ENCODE measurements at places on chromosomes 16 and 17.

DNA sequence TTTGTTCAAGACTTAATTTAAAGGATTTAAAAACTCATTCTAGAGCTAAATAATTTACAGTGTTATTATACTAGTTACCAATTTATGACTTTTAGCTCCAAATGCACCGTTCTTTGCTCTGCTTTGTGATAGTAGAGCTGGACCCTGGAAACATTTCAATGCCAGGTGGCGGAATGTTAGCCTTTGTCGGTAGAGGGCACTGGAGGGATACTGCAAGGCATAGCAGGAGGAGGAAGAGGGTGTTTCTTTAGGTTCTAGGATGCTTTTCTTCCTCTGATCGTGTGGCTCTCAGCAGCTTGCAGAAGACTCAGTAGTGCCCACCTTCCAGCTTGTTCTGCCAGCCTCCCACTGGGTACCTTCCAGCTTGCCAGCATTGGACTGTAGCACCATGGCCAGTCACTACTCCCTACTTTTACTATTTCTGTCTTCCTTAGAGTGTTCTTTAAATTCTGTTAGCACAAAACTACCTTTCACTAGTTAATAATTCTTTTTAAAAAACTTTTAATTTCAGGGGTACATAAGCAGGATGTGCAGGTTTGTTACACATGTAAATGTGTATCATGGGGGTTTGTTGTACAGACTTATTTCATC, 325.3 kb downstream of the UTP18 start:
- DNase-seq, result no peak

- DNase-seq, result no peak
Measured at GRCh38 chr17:76840884-76841775, 27.1 kb upstream of the MGAT5B start.

DNA sequence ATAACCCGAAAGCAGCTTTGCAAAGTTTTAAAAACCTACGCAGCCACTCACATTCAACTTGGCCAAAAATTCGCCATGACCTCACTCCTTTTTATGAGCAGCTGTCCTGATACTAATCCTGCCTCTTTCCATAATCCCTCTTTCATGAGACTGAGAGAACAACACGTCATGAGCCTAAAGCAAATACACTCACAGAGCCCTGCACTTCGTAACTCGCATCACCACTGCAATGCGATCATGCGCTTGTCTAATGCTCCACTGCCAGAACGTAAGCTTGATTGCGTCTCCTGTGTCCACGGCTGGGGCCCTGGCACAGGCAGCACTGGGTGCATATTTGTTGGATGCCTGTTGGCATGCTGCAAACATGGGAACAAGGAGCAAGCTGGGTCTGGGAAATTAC, 36.2 kb downstream of the CDRT4 start:
- DNase-seq, result no peak

GRCh38 chr17:79644617-79645016, 33.8 kb upstream of the RBFOX3 start:
- no peak for DNase-seq

- DNase-seq, result no peak
Measured at GRCh38 chr16:71526111-71526631, at the start of gene CHST4. CHST4 (plus strand) TSS chr16:71526426; CDS start chr16:71536678, 10,252 bp downstream.

- DNase-seq, result no peak
Measured at GRCh38 chr16:66431760-66432159, 4.7 kb downstream of the BEAN1 start.

GRCh38 chr17:39026980-39027451, 59.8 kb upstream of the FBXO47 start:
- no peak for DNase-seq

DNA sequence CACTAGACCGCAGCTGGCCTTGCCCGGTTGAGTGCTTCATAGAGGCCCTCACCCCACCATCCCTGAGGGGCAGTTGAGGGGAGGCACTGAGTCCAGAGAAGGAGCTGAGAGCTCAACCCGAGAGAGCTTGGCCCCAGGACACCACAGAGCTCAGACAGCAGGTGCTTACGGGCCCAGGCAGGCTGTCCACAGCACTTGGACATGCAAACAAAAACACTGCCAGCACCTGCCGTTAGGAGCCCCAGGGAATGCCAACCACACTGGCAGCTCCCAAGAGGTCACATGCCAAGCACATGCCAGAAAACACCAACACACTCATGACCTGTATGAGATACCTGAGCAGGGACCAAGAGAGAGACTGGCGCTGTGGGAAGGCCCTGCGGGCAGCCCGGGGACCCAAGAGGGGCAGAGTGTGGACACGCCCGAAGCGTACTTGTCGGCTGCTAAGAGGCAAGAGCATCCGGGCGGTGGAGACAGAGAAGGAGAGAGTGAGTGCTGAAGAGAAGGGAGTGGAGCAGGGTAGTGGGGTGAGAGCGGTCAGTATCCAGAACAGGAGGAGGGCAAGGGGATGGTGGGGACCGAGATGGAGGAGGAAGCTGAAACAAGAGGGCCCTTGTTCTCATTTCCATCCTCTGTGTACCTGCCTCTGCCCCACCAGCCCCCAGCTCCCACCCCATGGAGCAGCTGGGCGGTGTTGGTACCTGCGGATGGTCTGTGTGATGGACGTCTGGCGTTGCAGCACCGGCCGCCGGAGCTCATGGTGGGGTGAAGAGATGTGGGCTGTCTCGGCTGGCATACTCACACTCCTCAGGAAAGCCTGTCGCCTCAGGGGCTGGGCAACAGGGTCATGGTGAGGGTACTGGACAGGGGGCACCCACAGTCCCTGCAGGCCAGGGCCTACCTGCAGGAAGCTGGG, 8.2 kb downstream of the RHBDF1 start:
- DNase-seq, result no peak

All from midbrain (tissue), 1 donor.